Ovary (tissue), 10 donors: ENCODE measurements at places on chromosomes 7 and 10.

GRCh38 chr10:113019692-113020474, 69.8 kb downstream of the TCF7L2 start:
- no peaks in the 10 kb centered on the region for H3K27me3 ChIP-seq
- DNase-seq = no peak
- no peak overlapping the region for H3K27ac ChIP-seq
- H3K4me1 ChIP-seq = peaks cover 26% of the 10 kb centered on the region

DNA sequence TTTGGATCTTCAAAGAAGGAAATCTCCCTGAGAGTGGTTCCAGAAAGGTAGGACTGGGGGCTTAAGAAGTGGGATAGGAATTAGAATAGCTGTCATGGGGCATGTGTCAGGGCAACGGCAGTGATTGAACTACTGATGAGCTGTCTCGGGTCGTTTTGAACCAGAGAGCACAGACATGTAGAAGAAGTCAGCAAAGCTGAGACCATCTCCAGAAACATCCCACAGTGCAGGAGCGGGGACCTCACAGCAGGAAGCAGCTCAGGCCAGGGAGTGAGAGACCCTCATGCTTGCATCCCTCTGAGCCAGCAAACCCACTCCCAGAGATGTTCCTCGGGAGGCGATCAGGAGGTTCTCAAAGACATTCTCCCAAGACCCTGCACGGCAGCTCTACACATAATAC, 60.1 kb downstream of the AOC1 start:
- H3K27me3 ChIP-seq = no peaks in the 10 kb centered on the region
- H3K27ac ChIP-seq = no peak overlapping the region
- no peak for DNase-seq
- no peak overlapping the region for H3K4me3 ChIP-seq
- H3K4me1 ChIP-seq = no peaks in the 10 kb centered on the region
- no peaks in the 10 kb centered on the region for H3K36me3 ChIP-seq

GRCh38 chr7:51316666-51317581, at the start of gene COBL:
Gene COBL (minus strand): TSS chr7:51316809. CDS start chr7:51316633, 176 bp downstream.
- H3K27me3 ChIP-seq = no peaks in the 10 kb centered on the region
- peak; percentile 32 for DNase-seq
- H3K4me3 ChIP-seq = peak within 1 kb of the TSS; percentile 36

GRCh38 chr7:4610768-4611467, 71.2 kb upstream of the FOXK1 start:
- no peaks in the 10 kb centered on the region for H3K36me3 ChIP-seq
- no peaks in the 10 kb centered on the region for H3K27me3 ChIP-seq
- no peak overlapping the region for H3K4me3 ChIP-seq
- H3K27ac ChIP-seq = no peak overlapping the region
- H3K4me1 ChIP-seq = peaks cover 1% of the 10 kb centered on the region
- peak; percentile 42 for DNase-seq

DNA sequence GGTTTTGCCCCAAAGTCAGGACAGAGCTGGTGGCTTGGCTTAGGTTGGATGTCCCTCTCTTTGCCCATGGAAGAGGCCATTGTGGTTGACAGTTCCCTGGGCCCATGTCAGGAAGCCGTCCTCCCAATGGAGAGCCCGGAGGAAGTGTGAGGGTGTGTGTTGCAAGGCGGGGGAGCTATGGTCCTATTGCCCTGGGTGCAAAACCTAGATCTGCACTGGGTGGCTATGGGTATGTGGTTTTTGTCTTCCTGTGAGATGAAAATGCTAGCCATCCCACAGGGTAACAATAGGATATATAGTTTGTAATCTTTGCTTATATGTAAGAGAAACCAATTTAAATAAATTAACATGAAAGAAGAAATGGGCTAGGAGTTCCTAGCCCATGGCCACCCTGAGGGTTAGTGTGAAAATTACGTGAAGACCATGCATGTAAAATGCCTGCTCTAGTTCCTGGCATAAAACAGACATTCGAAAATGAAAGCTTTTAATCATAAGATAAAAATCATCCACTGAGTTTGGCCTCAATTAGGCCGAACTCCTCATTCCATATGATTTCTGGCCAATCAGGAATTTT, 189.2 kb downstream of the PLPP4 start:
- no peaks in the 10 kb centered on the region for H3K36me3 ChIP-seq
- H3K27ac ChIP-seq = no peak overlapping the region
- no peak for DNase-seq
- no peak overlapping the region for H3K4me3 ChIP-seq
- no peaks in the 10 kb centered on the region for H3K4me1 ChIP-seq
- H3K27me3 ChIP-seq = no peaks in the 10 kb centered on the region

- no peak overlapping the region for H3K27ac ChIP-seq
- no peak for DNase-seq
- H3K36me3 ChIP-seq = no peaks in the 10 kb centered on the region
- no peaks in the 10 kb centered on the region for H3K27me3 ChIP-seq
- H3K4me3 ChIP-seq = no peak overlapping the region
- H3K4me1 ChIP-seq = no peaks in the 10 kb centered on the region
These were observed 242.6 kb downstream of the CNTNAP2 start for GRCh38 chr7:146359176-146359575.

DNA sequence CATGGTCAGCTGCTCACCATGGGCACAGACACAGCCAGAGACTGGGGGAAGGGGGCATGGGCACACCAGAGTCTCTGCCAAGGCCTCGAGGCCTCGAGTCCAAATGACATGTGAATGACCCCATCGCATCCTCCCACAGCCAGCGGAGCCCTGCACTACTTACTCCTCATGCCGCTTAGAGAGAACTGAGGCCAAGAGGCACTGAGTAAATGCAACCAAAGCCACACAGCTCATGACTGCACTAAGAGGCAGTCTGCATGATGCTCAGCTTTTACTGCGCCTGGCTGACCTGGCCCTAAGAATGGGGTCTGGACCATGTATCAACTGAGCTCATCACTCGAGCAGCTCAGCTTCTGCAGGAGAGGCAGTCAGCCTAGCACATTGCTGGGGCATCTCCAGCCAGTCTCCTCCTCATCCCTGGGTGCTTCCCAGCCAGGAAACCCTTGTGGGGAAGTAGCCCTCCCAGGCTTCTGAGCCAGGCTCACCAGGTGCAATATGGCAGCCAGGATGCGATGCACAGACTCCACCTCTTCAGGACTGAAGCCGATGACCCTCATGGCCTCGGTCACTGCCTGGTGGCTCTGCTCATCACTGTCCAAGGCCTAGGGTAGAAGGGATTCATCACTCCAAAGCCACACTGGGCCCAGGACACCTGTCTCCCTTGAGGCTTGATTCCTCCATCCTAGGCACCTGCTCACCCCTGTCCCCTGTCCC, 7.5 kb downstream of the MYO1G start:
- H3K4me1 ChIP-seq = no peaks in the 10 kb centered on the region
- H3K4me3 ChIP-seq = no peak overlapping the region
- H3K27ac ChIP-seq = no peak overlapping the region

DNA sequence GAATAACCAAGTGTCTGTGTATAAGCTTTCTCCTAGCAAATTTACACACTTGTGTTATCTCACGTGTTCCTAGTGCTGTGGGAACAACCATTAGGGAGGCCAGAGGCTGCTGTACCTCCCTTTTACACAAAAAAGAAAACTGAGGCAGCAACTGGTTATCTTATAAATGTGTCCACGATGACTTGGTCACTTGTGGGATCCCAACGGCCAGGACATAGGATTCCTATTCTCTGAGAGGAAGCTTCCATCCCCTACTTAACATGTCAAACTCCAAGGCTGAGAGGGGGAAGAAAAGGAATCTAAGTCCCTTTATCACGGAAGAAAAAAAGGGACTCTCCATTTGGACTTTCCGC, 484 bp downstream of the ZNF438 start:
- no peak for DNase-seq
- H3K4me1 ChIP-seq = peaks cover 6% of the 10 kb centered on the region
- H3K36me3 ChIP-seq = no peaks in the 10 kb centered on the region
- peak overlapping the region; percentile 83 for H3K4me3 ChIP-seq
- peak overlapping the region; percentile 93 for H3K27ac ChIP-seq

- no peak for DNase-seq
- no peaks in the 10 kb centered on the region for H3K27me3 ChIP-seq
- no peak overlapping the region for H3K27ac ChIP-seq
- no peak overlapping the region for H3K4me3 ChIP-seq
These were observed 153.4 kb upstream of the KLF14 start for GRCh38 chr7:130887182-130887956.

GRCh38 chr10:126580873-126581647, 89.4 kb downstream of the C10orf90 start:
- H3K4me1 ChIP-seq = no peaks in the 10 kb centered on the region
- no peaks in the 10 kb centered on the region for H3K36me3 ChIP-seq
- DNase-seq = no peak
- H3K27ac ChIP-seq = no peak overlapping the region

- H3K4me3 ChIP-seq = no peak overlapping the region
- no peaks in the 10 kb centered on the region for H3K36me3 ChIP-seq
- no peaks in the 10 kb centered on the region for H3K4me1 ChIP-seq
- no peak for DNase-seq
- no peak overlapping the region for H3K27ac ChIP-seq
- no peaks in the 10 kb centered on the region for H3K27me3 ChIP-seq
These were observed 24.2 kb downstream of the ADARB2 start for GRCh38 chr10:1712944-1713671.

- no peak overlapping the region for H3K4me3 ChIP-seq
- DNase-seq = no peak
- H3K27me3 ChIP-seq = no peaks in the 10 kb centered on the region
- no peak overlapping the region for H3K27ac ChIP-seq
- no peaks in the 10 kb centered on the region for H3K4me1 ChIP-seq
These were observed 198.7 kb downstream of the SKIDA1 start for GRCh38 chr10:21326594-21327288.

DNA sequence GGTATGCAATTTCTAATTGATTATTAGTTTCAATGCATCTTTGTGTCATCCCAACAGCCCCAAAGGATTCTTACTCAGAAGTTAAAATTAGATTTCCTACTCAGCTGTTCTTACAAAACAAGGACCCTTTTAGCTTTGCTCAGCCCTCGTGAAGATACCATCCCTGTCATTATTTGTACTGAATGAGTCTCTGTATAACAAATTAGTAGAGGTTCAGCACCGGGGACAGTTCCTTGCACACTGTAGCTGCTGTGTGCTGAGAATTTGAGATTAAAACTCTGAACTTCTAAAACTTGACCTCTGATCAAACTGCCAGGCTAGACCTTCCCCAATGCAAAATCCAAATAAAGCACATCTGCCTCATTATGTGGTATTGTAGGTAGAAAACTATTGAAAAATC, 299.1 kb downstream of the LHFPL3 start:
- H3K27me3 ChIP-seq = no peaks in the 10 kb centered on the region
- H3K4me3 ChIP-seq = no peak overlapping the region
- no peaks in the 10 kb centered on the region for H3K36me3 ChIP-seq
- DNase-seq = no peak

DNA sequence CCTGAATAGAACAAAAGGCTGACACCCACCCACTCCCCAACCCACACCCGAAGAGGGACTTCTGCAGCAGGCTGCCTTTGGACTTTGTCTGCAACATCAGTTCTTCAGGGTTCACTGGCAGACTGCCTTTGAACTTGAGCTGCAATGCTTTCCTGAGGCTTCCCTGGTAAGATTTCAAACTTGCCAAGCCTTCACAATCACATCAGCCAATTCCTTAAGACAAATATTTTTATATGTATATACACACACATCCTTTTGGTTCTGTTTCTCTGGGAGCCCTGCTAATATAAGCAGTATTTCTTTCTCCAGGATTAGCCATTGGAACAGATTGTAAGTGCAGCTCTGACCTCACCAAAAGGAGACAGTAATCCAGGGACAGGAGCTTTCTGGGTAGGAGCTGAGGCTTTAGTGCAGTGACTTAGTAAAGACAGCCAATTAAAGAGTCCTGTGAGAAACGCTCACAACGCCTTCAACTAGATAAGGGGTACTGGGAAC, 55.6 kb upstream of the KMT2E start:
- H3K27me3 ChIP-seq = no peaks in the 10 kb centered on the region
- peaks cover 2% of the 10 kb centered on the region for H3K4me1 ChIP-seq
- H3K27ac ChIP-seq = no peak overlapping the region
- DNase-seq = no peak

GRCh38 chr7:107023522-107024151, 20.9 kb upstream of the PRKAR2B start:
- H3K4me1 ChIP-seq = no peaks in the 10 kb centered on the region
- no peak overlapping the region for H3K4me3 ChIP-seq
- no peaks in the 10 kb centered on the region for H3K36me3 ChIP-seq
- no peaks in the 10 kb centered on the region for H3K27me3 ChIP-seq
- no peak for DNase-seq

- peak overlapping the region; percentile 32 for H3K27ac ChIP-seq
- no peaks in the 10 kb centered on the region for H3K36me3 ChIP-seq
- no peak overlapping the region for H3K4me3 ChIP-seq
- H3K4me1 ChIP-seq = peaks cover 12% of the 10 kb centered on the region
- no peaks in the 10 kb centered on the region for H3K27me3 ChIP-seq
These were observed 128.9 kb downstream of the PLXDC2 start for GRCh38 chr10:19944911-19945663.

DNA sequence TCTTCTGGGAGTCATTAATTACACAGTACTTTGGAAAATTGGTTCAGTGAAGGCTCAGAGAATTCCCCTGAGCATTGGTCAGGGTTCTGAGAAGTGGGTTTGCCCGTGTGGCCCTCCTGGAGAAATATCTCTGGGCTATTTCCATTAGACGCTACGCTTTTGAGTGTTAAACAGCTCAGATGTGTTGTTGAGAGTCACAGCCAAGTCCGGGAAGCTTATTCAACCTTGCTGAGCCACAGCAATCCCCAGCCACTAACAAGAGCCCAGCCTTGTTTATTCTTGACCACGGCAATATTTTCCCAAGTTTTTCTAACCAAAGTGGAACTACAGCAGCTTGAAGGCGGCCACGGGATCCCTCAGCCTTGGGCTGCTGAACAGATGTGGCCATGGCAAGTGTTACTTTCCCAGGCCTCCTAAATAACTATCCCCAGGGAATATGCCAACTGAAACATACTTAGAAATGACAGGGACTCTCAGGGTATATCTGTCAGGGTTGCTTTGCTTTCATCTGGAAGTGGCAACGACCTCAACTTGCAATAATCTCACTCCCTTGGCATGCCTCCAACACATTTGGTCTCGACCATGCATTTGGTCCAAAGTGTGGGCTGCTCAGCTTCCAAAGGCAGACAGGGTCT, 214.7 kb downstream of the EMX2 start:
- H3K4me1 ChIP-seq = peaks cover 5% of the 10 kb centered on the region
- H3K4me3 ChIP-seq = no peak overlapping the region
- DNase-seq = no peak

GRCh38 chr10:132204781-132205473, 18.2 kb downstream of the DPYSL4 start:
- DNase-seq = no peak
- H3K4me3 ChIP-seq = no peak overlapping the region
- no peaks in the 10 kb centered on the region for H3K36me3 ChIP-seq
- no peaks in the 10 kb centered on the region for H3K27me3 ChIP-seq

DNA sequence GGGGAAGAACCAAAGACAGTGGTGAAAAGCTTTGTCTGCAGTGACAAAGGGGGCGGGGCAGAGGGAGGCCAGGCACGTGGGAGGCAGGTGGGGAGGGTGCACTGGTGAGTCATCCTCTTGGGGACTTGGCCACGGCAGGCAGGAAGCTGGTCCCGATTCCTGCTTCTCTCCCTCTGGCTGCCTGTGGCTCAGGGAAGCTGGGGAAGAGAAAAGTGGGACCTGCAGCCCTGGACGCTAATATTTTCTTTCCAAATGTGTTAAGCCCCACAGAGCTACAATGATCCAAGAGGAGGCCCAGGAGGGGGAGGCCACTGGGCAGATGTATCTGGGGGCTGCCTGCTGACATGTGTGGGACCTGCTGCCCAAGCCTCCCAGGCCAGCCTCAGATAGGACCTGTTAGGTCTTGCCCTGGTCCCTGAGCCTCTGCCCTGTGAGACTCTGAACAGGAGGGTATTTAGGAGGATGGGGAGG, 231.8 kb downstream of the KCNMA1 start:
- peaks cover 3% of the 10 kb centered on the region for H3K4me1 ChIP-seq
- H3K36me3 ChIP-seq = no peaks in the 10 kb centered on the region
- H3K27ac ChIP-seq = no peak overlapping the region
